Activated CD8-positive, alpha-beta T cell treated with anti-CD3 and anti-CD28 coated beads, Interleukin-2, amount 10 ng/mL, durations not matched to agents 7 days and 5 days (primary cell): ENCODE measurements at places on chromosomes 11 and 22. TPM values are rescaled to one million over a fixed set of nuclear protein-coding genes. Genes with fewer than 3 reads are reported as not detected.

Gene APOBEC3A
- not detected for total RNA-seq

Gene CHRM1
- not detected for total RNA-seq

Gene OOSP2
- total RNA-seq: not detected

Gene P4HA3
- total RNA-seq: not detected

Gene SNX32
- 0.44 TPM for total RNA-seq

Gene ARL2
- 79.2 TPM for total RNA-seq

Gene CARNS1
- total RNA-seq: 4.8 TPM
